CD4-positive, alpha-beta T cell treated with Interleukin-6 at 100 ng/mL for 8 hours (primary cell): ENCODE measurements at places on chromosomes 3 and 15.

- no peak for DNase-seq
Observed at GRCh38 chr15:40633178-40633577, 39.1 kb downstream of the KNL1 start.

- no peak for DNase-seq
Observed at GRCh38 chr15:80403712-80404056, 498 bp upstream of the ARNT2 start.

GRCh38 chr3:11465744-11466616 lies 177.7 kb downstream of the VGLL4 start:
- no peak for DNase-seq

DNA sequence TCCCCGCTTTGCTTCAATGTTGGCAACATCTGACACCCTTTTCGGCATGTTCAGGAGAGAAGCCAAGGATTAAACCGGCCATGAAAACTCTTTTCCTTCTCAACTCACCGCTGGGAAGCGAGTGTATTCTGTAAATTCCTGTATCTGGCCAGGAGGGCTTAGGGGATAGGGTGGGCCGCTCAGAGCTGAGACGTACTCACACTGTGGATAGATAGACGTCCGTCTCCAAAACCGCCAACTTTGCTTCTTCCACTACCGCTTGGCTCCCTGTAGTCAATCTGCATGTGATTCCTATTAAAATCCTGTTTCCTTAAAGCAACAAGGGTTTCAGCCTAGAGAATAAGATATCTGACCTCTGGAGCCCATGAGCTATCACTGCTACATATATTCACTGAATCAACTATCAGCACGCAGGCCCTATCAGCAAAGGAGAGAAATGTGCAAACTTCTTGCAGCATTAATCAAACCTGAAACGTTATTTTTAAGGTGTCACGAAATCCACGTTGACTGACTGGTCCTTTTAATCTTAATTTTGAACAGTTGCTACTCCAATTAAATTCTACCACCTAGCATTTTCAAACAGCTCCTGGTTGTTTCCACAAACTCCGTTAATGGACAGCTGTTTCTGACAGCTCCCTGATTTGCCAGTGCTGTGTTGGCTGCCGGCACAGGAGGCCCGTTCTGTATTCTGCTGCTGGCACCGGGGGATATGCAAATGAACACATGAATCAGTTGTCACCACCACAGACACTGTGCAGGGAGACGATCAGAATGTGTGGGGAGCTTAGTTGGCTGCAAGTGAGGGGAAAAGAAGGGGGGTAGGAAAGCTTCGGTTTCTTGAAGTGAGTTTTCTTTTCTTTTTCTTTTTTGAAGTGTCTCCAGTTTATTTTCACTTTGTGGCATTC lies 438.9 kb upstream of the ARRDC4 start:
- no peak for DNase-seq

- no peak for DNase-seq
Observed at GRCh38 chr15:55226127-55226526, 29.4 kb upstream of the RSL24D1 start.

GRCh38 chr3:72907131-72907711 lies 19.4 kb downstream of the GXYLT2 start:
- DNase-seq = no peak

DNA sequence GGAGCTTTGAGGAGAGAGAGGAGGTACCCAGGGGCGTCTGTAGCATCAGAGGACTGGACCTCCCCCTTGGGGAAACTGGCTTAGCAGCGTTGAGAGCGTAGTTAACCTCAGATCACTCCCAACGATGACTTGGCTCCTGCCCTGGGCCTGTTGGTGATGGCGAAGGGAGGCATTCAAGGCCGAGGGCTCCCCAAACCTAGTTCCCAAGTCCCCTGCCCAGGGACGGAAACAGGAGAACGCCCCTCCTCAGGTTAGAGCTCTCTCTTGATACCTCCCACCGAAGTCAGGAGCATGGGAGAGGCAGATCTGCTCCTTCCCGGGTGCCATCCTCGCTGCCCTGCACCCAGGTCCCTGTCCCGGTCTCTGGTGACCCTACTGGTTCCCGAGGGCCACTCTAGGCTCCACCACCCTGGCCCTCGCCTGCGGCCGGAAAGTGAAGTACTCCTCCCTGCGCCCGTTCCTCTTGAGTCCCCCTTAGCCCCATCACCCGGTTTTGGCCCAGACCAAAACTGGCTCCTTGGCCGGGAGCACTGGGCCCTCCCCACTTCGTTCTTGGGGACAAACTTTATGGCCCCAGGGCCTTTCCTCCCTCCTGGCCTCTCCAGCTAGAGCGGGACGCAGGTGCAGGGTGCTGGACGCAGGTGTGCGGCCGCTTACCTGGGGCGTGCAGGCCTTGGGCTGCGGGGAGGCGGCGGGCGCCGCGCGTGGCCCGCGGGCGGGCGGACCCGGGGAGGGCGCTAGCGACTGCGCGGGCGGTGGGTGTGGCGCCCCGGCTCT lies 2.6 kb upstream of the SKOR1 start:
- no peak for DNase-seq

GRCh38 chr3:142027735-142028134 lies 121.6 kb downstream of the TFDP2 start:
- no peak for DNase-seq

- DNase-seq = no peak
Observed at GRCh38 chr3:184690192-184690883, 21.5 kb downstream of the MAGEF1 start.

DNA sequence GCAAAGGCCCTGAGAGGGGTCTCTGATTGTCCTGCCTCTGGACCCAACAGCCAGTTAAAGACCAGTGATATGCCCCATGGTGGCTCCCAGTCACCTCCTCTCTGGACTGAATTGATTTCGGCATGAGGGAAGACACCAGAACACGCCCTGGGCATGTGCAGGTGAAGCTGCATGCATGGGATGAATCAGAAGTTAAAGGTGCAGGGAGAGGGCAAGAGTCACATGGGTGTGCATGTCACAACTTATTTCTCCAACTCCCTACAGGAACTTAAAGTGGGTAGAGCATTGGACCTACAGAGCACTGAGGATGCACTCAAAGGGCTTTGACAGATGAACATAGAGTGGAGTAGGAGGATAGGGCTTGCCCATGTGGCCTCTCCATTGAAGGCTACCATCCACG lies 16.9 kb upstream of the RHCG start:
- DNase-seq = no peak

DNA sequence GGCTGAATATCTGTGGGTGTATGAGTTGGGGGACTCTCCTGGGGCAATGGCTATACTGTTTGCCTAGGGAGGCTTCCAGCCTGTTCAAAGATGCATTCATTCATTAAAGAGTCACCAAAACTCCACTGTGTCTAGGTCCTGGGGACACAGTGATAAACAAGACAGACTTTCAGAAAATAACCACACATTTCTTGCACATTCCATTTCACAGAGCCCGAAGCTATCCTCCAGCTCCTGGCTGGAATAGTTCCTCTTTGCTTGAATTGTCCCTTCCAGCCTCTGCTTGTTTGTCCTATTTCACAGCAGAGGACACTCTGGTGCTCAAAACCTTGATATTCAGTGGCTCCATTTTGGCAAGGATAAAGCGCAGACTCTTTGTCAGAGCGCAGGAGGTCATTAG lies 61.7 kb upstream of the ITGA11 start:
- no peak for DNase-seq

DNA sequence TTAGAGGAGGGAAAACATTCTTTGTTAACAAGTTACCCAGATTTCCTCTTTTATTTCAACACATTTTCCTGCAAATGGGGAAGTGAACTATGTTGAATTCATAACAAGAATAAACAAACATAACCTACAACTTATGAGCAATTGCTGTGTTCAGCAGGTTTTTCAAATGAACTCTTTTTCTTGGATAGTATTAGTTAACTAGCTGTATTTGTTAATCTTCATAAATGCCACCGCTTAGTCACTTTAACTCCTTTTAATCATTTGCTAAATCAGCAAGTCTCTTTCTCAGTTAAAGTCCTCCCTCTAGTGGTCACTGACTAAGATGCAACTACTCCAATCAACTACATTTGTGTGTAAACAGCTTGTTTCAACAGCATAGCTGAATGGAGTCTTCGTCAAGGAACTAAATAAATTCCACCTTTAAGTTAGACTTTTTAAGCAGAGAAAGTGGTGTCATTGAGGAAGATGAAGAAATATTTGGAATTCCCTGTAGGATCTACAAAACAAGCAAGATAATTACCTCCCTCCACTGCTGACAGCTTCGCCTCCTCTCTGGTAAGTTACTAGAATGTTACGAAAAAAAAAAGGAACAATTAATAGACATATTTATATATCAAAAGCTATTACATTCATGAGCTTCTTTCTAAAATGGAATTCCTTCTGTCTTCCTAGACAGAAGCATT lies 1122.0 kb downstream of the ROBO1 start:
- no peak for DNase-seq

DNA sequence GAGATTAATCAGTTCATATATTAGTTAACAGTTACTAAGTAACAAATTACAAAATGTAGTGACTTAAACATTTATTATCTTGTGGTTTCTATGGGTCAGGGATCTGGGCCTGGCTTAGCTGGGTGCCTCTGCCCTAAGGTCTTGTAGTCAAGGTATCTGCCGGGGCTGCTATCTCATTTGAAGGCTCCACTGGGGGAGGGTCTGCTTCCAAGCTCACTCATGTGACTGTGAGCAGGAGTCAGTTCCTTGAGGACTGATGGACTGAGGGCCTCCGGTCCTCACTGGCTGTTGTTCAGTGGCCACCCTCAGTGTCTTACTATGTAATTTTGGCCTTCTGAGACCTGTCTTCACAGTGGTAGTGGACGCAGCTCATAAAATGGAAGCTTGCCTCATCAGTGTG lies 135.9 kb upstream of the PLXNA1 start:
- DNase-seq = no peak

DNA sequence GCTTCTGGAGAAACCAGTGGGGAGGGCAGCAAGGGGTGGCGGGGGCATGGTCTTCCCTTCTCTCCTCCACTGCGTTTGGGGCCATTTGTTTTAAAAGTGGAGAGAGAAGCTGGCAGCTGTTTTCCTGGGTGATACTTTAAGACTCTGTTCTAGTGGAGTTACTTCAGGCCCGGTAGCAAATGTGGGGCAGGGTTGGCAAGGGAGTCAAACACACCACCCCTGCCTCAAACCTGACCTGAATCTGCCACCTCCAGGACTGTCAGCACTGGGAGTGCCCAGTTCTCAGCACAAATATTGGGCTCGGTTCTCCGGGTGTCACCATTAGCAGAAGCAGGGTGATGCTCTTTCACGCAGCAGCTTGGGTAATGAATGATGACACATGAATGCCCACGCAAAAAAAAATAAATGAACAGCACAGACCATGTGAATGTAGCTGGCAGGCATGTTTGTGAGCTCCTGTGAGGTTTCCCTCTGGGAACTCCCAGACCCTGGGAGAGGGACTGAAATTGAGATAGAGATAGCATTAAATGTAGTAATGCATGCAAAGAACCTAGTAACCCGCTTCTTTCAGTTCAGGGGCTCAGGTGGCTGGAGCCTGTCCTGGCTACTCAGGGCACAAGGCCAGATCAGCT lies 424.0 kb downstream of the MCTP2 start:
- no peak for DNase-seq

DNA sequence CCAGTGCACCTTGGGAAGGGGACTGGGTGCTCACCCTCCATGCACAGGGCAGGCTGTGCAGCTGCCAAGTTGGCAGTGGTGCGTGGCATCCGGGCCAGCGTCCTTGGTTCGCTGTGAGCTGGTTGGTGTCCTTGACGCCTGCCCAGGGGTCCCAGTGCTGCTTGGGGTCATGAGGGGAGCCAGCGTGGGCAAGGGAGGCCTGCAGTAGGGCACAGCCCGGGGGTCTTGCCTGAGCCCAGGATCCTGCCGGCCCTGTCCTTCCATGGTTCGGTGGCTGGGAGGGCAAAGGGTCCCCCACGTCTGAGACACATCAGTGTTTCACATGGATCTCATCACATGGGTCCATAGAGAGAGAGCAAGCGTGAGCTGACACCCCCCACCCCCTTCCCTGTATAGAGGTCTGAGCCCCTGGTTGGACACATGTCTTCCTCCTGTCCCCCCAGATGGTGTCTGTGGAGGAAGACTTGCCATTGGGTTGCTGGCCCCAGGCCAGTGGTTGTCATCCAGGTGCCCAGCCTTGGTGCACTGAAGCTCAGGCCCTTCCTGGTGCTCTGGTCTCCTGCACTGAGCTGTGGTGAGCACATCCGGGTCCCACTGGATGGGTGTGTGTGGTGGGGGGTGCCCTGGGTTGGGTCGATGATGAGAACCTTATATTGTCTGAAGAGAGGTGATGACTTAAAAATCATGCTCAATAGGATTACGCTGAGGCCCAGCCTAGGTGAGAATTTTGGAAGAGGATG lies 232.3 kb downstream of the SNRPN start:
- DNase-seq = no peak

GRCh38 chr15:52463638-52464037 lies 65.0 kb downstream of the MYO5A start:
- DNase-seq = peak; percentile 11
